Spinal cord (tissue), 10 donors: ENCODE measurements at places on chromosomes 2 and 18. TPM values are rescaled to one million over a fixed set of nuclear protein-coding genes. Genes with fewer than 3 reads are reported as not detected.

Gene ANKRD30BL
- 4.6 TPM for polyA plus RNA-seq

Gene RAD51AP2
- 1.1 TPM for polyA plus RNA-seq

Gene EVX2
- polyA plus RNA-seq, result 1.1 TPM

Gene GORASP2
- 72.6 TPM for polyA plus RNA-seq

Gene REG3G
- not detected for polyA plus RNA-seq

Gene CYP27C1
- 3.3 TPM for polyA plus RNA-seq

Gene ALPP
- 0.10 TPM for polyA plus RNA-seq

Gene AQP12A
- polyA plus RNA-seq, result 0.62 TPM

GRCh38 chr2:165274698-165275097 is 35.5 kb downstream of the SCN2A start:
- DNase-seq, result no peak

DNA sequence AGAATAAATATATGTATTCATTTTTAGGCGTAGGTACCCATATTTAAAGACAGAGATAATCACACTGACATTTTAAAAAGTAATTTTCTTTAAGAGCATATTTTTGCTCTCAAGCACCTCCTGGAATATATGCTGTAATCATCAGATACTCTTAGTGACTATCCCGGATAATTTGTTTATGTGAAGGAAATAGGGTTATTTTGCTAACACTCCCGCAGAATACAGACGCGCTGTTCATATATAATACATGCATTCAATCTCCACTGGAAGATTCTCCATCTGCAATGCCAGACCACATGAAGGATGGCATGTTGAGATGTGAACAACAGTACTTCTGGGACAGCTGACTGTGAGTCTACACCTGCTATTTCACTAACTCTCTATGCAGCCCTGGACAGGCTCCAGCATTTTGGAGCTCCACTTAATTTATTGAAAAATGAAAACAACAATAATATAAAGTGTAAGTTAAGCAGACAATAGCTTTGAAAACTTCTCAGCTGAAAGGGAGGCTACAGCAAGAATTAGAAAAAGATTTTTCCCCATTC is 430.6 kb downstream of the TMX3 start:
- DNase-seq, result peak; percentile 16

DNA sequence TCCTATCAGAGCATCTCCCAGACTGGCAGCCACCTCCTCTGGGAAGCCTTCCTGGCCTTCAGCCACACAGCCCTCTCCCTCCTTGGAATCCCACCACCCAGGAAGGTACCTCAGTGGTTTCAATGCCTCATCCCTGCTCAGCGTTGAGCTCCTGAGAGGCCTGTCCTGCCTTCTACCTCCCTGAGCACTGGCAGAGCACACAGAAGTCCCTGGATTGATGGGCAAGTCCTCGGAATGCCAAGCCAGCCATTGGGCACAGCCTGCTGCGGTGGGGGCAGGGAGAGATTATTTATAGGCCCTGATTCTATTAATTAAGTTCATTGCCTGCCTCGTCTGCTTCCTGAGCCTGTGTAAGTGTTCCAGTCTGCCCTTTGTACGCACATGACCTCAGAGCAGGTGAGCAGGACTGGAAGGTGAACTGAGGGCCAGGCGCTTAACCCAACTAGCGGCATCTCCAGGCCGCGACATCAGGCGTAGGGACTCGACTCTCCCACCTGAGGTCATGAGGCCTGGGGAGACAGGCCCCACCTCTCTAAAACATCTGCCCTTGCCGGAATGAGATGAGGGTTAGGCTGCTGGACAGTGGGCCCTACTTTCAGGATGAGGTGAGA is 63.4 kb downstream of the SMAD7 start:
- DNase-seq, result no peak

DNA sequence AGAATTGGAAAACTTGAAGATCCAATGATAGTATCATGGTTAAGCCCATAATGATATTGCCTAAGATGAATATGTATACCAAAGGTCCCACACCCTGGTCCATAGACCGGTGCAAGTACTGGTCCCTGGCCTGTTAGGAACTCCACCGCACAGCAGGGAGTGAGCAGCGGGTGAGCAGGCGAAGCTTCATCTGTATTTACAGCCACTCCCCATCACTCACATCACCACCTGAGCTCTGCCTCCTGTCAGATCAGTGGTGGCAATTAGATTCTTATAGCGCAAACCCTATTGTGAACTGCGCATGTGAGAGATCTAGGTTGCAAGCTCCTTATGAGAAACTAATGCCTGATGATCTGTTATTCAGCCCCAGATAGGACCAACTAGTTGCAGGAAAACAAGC is 402.4 kb downstream of the EPHA4 start:
- DNase-seq, result no peak

- DNase-seq, result no peak
Measured at GRCh38 chr2:162155093-162155492, 3.0 kb upstream of the GCG start.

- peak; percentile 47 for DNase-seq
Measured at GRCh38 chr2:27191070-27191829, 20.6 kb upstream of the ATRAID start.

GRCh38 chr2:53233759-53234547 is 533.7 kb upstream of the CHAC2 start:
- DNase-seq, result no peak

GRCh38 chr2:183740241-183740640 is 616.0 kb downstream of the NUP35 start:
- DNase-seq, result no peak

GRCh38 chr2:2719781-2720180 is 388.7 kb upstream of the MYT1L start:
- no peak for DNase-seq

GRCh38 chr2:48423376-48423775 is 106.6 kb upstream of the STON1 start:
- DNase-seq, result no peak

GRCh38 chr2:74026687-74027241 is 42.1 kb downstream of the TET3 start:
- no peak for DNase-seq
